LNCaP clone FGC (cell line): ENCODE measurements at places on chromosomes 1 and 21.
A peak's percentile ranks its signal among the peaks of the same experiment; 100 is the strongest.

- DNase-seq = no peak
Measured at GRCh38 chr1:218917656-218918055, 256.0 kb upstream of the LYPLAL1 start.

- no peak for DNase-seq
Measured at GRCh38 chr1:53637511-53638359, 101.2 kb downstream of the GLIS1 start.

DNA sequence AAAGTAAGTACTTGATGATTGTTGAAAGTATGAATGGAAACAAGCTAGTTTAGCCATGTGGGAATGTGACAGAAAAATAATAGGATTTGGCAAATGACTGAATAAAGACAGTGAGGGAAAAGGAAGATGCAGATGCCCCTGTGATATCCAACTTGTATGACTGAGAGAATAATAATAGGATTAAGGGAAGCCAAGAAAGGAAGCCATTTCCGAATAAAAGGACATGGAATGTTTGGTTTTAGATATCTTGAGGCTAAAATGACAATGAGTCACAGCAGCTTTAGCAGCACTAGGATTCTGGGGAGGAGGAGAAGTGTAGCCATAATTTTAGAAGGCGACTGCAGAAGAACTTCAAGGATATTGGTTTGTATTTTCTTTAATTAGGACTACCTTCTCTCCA is 109.2 kb downstream of the TTLL7 start:
- no peak for DNase-seq

GRCh38 chr21:29175408-29176134 is 45.1 kb downstream of the MAP3K7CL start:
- DNase-seq = peak; percentile 97

- DNase-seq = no peak
Measured at GRCh38 chr1:1157914-1158710, 15.6 kb upstream of the TTLL10 start.

DNA sequence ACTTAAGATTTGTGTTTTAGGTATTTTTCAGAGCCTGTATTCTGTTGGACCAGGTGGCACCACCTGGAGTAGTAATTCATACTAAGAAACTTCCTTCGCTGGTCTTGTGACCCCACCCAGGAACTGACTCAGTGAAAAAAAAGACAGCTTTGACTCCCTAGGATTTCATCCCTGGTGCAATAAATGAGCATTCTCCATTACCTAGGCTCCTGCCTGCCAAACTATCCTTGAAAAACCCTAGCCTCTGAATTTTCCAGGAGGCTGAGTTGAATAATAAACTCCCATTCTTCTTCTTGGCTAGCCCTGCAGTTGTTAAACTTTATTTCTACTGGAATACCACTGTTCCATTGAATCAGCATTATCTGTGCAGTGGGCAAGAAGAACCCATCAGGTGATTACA is 10.6 kb upstream of the RGS18 start:
- no peak for DNase-seq

DNA sequence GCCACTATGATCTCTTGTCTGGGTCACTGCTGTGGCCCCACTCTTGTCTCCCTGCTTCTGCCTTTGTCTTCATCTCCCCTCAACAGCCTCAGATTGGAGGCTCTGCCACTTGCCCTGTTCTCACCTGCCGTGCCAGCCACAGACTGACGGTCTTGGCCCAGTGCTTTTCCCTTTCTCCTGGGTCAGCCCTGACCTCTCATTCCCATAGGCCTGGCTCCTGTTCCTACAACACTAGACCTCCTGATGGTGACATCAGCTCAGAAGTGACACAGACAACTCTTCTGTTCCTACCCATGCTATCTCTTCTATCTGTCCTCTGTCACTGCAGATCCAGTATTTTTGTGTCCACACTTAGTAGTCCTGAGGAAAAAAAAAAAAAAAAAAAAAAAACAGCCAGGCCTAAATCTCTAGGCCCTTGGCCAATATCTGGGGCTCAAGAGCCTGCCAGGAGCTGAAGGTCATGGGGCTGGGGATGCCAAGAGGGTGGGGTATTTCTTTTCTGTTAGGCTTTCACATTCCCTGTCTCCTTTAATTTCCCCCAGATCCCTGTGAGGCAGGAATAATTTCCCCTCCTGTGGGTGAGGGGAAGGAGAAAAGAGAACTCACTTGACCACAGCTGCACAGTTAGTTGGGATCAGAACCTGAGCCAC is 42.0 kb upstream of the FOXO6 start:
- no peak for DNase-seq

GRCh38 chr1:64171797-64172281 is 31.6 kb upstream of the UBE2U start:
- DNase-seq = peak; percentile 67

GRCh38 chr1:228037401-228038386 is 30.9 kb downstream of the WNT3A start:
- no peak for DNase-seq

GRCh38 chr1:27342778-27343638 is 1.2 kb downstream of the SYTL1 start:
- no peak for DNase-seq

DNA sequence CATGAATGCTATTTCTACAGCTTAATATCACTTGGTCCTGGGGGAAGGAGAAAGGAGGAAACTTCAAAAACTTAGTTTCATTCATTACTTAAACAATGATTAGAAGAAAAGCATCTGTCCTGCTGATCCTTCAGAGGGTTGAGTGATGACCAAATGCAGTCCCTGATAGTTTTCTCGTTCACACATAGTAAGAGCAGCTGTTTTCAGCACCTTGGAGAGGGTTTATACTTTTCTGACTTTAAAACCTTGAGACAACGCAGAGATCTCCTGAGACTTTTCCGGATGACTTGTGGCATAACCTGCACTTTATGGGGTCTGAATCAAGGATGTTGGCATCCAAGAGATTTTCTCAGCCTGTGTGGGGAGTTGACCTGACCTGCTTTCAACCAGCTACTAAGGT is 94.0 kb upstream of the KCND3 start:
- DNase-seq = peak; percentile 21

- DNase-seq = no peak
Measured at GRCh38 chr1:38025233-38025632, 12.7 kb downstream of the UTP11 start.

DNA sequence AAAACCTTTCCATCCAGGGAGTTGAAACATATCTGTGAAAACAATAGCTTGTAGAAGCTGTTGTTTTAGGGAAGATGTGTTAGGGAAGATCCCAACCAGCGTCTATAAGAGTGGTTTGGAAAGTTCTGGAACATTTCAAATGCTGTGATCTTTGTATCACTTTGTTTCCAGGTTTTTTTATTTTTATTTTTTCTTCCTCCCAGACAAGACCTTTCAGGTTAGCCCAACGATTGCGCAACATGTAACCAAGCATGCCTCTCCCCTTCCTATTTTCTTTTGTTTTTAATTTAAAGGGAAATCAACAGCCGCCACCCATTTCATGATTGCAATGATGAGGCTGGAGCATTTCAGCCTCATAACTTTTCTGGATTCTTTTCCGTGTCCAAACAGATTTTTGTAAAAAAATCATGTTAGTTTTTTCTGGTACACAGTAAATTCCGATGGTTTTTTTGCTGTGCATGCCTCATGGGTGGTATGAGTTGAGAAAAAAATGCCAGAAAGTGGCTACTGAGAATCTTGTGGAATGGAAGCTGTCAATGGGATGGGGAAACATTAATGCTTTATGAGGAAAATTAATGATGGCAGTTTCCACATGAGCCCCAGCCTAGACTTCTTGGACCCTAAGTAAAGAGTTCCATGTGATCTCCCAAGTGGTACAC is 109.3 kb downstream of the RUNX1 start:
- no peak for DNase-seq

DNA sequence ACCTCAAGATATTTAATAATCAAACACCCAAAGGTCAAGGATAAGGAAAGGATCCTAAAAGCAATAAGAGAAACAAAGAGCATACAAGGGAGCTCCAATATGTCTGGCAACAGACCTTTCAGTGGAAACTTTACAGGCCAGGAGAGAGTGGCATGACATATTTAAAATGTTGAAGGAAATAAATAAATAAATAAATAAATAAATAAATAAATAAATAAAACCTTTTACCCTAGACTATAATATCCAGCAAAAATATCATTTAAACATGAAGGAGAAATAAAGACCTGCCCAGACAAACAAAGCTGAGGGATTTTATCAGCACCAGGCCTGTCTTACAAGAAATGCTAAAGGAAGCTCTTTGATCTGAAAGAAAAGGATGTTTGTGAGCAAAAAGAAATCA is 367.8 kb upstream of the PBX1 start:
- no peak for DNase-seq

- DNase-seq = no peak
Measured at GRCh38 chr1:99146129-99146848, 118.0 kb upstream of the PLPPR4 start.

- no peak for DNase-seq
Measured at GRCh38 chr1:244092293-244092963, 41.3 kb downstream of the ZBTB18 start.

DNA sequence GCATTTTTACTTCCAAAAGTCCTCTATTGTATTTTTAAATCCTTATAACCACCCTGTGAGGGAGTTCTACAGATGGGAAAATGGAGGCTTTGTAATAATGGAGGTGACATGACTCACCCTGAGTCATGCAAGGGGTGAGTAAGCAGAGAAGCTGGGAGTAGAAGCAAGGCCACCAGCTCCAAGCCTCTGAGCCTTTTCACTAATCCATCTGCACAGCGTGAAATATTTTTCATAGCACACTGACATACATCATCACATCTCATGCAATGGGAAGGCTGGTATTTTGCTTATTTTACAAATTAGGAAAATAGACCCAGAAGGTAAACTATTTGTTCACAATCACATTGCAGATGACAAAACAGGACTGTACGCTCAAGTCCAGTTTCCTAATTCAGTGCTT is 96.9 kb downstream of the KCNH1 start:
- no peak for DNase-seq

DNA sequence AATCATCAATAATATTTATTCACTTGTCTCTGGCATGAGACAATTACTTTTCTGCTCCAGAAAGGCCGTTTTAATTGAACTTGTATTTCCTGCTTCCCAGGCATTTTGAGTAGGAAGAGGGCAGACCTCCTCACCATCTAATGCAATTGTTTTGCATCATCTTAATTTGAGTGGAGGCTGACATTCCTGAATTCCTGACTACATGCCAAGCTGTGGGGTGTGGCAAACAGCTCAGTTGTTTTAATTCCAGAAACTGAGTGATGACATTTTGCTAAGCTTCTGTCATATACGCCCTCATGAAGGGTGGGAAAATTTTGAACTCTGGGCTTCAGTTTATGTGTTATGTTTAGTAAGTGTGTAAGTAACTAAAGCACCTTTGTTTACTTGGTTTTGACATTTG is 125.4 kb upstream of the USP25 start:
- DNase-seq = no peak

DNA sequence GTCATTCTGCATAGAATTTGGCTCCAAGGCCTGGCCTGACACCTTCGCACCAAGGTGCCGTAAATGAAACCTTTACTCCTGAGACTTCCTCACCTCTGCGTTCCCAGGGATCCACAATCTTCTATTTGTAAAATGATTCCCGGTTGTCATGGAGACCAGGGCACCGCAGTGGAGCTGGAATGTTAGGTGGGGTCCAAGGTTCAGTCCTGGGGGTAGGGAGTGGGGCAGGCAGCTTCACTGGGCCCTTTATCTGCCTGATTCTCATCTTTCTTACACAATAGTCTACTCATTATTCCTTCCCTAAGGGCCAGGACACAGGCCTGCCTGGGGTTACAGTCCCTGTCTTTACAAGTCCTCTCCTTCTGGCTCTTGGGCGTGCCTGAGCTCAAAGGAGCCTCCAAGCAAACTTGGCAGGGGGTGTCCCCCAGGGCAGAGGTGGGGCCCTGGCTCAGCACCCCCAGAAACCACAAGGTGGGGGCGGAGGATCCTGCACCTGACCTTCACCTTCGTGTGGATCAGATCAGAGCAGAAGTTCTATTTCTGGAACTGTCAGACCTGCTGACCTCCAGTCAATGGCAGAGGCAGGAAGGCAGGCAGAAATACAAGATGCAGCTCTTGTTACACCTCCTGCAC is 51.1 kb downstream of the RIPK4 start:
- DNase-seq = no peak

DNA sequence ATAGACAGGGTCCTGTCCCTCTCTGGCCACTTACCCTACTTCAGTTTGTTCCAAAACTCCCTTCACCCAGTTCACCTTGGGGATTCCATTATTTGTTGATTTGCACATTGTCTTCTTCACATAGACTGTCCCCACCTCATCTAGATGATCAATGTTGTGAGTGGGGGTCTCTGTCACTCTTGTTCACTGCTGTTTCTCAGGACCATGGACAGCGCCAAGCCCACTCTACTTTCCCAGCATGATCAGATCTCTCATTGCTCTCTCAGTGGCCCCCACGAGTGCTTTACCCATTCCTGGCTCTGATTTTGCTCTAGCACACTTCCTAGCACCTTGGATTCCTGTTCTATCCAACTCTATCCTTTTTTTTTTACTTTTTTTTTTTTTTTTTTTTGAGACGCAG is 45.4 kb upstream of the IGSF21 start:
- no peak for DNase-seq

GRCh38 chr1:117930484-117930883 is 945 bp downstream of the WDR3 start:
- DNase-seq = no peak

DNA sequence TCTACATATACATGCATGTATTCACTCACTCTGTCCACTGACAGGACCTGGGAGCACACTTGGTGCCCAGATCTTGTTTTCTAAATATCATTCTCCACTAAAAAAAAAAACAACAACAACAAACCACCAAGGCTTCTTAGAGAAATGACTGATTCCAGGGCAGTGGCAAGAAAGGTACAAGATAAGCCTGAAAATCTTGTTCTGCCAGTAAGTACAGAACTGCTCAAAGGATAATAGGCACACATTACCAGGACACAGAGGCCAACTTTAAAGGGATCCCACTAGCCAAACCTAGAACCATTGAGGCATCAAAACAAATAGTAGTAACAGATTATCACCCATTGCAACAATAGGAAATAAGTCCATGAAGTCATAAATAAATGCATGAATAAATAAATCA is 10.7 kb downstream of the HSD11B1 start:
- peak; percentile 35 for DNase-seq

GRCh38 chr1:35931446-35932157 is 697 bp downstream of the AGO3 start:
- no peak for DNase-seq

DNA sequence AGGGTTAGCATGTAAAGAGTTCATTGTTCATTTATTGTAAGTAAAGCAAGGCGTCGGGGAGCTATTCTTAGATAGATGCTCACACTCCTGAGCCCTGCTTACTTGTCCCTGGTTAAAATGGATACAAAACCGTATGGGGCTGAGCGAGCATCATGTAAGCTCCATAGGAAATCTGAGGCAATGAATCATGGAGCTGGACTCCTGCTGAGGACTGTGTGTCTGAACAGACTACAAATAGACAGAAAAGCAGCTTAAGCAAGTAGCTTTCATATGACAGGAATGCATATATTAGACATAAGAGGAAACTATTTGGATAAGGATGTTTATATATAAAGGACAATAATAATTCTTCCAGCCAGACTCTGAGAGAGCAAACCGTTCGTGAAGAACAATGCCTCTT is 604.9 kb upstream of the PTBP2 start:
- DNase-seq = no peak
